Activated effector memory CD4-positive, alpha-beta T cell treated with Interleukin-2 at 50 U/mL for 16 hours (primary cell): ENCODE measurements at places on chromosomes 2 and 18.

- no peak for DNase-seq
These were observed 252.0 kb upstream of the SOX11 start for GRCh38 chr2:5440174-5440573.

DNA sequence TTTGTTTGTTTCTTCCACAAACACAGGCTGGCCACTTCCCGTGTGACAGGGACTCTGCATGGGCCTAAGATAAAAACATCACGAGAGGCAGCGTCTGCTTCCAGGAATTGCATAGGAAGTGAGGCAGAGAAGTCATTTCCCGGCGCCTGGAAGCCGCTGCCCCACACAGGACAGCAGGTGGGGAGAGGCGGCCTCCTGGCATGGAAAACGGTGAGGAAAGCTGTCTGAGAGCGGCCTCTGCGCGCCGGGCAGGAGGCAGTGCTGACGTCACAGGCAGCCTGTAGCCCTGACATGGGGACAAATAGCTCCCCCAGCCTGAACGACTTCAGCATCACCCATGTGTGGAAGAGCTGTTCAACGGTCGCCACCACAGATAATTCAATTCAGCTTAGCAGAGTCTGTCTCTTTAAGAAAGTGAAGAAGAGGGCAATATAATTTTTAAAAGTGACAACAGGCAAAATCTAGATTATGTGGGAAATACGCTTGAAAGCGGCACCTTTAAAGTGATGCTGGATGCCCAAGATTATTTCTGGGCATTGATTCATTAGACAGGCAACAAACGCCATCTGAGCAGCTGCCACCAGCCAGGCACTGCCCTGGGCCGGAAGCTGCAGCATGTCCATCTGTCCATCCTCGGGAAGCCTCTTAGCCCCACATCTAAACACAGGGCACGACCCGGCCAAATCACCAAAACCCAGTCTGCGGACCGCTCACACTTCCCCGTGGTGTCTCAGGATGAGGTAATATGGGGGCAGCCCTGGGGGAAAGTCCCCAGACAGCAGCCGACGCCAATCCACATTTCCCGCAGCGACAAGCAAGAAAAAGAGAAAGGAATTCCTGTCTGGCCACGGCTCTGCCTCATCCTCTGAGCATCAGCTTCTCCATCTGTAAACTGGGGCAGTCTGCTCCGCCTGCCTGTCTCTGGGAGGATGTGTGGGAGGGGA, 138.9 kb downstream of the PXDN start:
- DNase-seq: no peak

- DNase-seq: no peak
These were observed 12.2 kb downstream of the CNDP2 start for GRCh38 chr18:74508366-74508765.

DNA sequence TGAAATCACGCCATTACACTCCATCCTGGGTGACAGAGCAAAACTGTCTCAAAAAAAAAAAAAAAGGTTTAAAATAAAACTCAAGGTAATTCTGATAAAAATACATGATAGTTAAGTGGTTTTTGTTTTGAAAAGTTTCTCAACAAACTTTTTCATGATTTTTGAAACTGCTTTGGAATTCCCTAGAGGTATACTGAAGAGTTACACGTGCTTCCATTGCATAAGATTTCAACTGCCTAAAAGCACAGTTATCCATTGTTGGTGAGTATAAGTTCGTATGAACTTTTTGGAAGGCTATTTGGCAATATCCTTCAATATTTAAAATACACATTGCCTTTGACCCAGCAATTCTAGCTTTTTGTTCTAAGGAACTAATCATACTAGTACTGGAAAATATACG, 74.9 kb downstream of the USP34 start:
- DNase-seq: no peak

- DNase-seq: no peak
These were observed 54.3 kb downstream of the NOL10 start for GRCh38 chr2:10635430-10635829.

- no peak for DNase-seq
These were observed 24.0 kb downstream of the TGFA start for GRCh38 chr2:70529610-70530009.

DNA sequence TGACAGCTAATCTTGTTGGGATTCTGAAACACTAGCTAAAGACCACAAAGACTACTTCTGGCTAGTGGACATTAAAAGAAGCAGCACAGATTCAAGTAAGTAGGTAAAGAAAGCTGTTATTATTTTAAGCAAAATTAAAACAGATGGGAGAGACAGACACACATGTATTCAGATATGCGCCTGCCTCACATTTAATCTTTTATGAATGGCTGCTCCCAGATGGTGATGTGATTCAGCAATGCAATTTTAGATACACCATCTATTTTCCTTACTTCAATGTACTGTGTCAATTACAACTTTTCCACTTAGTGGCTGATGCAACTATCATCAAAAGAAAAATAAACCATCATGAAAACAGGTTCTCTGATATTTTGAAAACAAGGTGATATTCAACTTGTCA, 133.0 kb upstream of the PGAP1 start:
- no peak for DNase-seq
